ENCODE measurements at places on chromosomes 13 and 19.

GRCh38 chr19:54551293-54551692 lies 22.3 kb upstream of the LILRA2 start:
- DNase-seq: no peak

- no peak for DNase-seq
These were observed 160.1 kb downstream of the TEX29 start for GRCh38 chr13:111480503-111480902.

- no peak for DNase-seq
These were observed 6.2 kb downstream of the CAB39L start for GRCh38 chr13:49437705-49438104.

DNA sequence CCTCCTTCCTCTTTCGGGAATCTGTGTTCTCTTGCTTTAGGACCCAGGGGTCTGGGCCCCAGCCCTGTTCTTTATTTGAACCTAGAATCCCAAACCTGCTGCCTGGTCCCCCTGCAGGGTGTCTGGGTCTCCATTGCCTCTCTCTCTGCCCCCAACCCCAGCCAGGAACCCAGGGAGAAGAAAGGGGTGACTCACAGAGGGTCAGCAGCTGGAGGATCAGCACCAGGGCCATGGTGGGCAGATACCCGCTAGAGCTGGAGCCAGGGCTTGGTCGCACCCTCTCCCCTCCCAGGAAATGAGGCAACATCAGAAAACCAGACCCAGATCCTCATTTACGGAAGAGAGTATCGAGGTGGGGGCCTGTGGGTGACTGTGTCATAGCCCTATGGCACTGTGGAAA lies at the start of gene OSCAR:
Gene OSCAR (minus strand): TSS at position 243 of the 400 bp plus-strand sequence. CDS start 11 bp downstream, at position 232.
- DNase-seq: no peak

DNA sequence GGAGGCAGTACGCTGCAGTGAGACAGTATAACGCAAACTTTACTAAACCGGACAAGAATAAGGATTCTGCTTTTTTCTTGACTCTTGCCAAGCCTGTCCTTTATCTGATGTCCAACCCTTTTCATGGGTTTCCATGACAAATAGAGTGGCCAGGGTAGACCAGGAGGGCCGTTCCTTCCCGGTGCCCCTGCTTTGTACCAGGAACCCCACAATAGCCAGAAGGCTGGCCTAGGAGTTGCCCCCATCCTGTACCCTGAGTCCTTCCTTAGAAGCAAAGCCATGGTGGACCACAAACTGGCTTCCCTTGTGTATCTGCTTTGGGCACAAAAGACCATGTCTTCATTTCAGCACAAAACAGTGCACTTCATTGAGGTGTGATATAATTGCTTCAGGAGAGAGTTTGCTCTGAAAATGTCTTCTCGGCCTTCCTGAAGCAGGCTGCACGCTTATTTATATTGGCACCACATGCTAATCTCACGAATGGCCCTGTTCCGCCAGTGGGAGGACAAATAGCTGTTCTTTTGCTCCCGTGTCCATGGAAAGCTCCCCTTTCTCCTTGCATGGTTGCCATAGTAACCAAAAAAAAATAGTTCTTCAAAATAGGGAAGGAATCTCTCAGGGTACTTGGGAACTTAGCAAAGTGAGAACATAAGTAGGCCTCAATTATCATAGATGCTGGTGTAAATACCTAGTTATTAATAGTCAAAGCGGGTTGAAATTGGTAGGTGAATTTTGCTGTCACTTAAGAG lies 222.1 kb downstream of the ZIC5 start:
- DNase-seq: no peak

- no peak for DNase-seq
These were observed 864.3 kb upstream of the ATXN8OS start for GRCh38 chr13:69243366-69243765.
